ENCODE measurements at places on chromosomes 3 and 15. TPM values are rescaled to one million over a fixed set of nuclear protein-coding genes. Genes with fewer than 3 reads are reported as not detected.

Gene CYP1A2
- total RNA-seq: not detected

Gene WDR72
- total RNA-seq: not detected

Gene LYZL4
- not detected for total RNA-seq

Gene RASL12
- 0.52 TPM for total RNA-seq

Gene NAALADL2
- total RNA-seq: 33.3 TPM

Gene CLDN18
- under 0.01 TPM for total RNA-seq

Gene BTLA
- total RNA-seq: not detected

Gene IMPG2
- total RNA-seq: 0.39 TPM

Gene NEK10
- total RNA-seq: 50.3 TPM

Gene CAMK2N2
- total RNA-seq: not detected

Gene RETNLB
- not detected for total RNA-seq

Gene FETUB
- not detected for total RNA-seq

Gene AADACL2
- not detected for total RNA-seq

Gene TRH
- total RNA-seq: 0.13 TPM

Gene KCNMB3
- 1.3 TPM for total RNA-seq

Gene CHRFAM7A
- total RNA-seq: 4.3 TPM
